ENCODE measurements at places on chromosomes 1 and 21.

GRCh38 chr1:174535207-174535606 is 87.4 kb downstream of the GPR52 start:
- DNase-seq, result no peak

- no peak for DNase-seq
These were observed 1596.9 kb downstream of the PLA2G4A start for GRCh38 chr1:188425687-188426086.

DNA sequence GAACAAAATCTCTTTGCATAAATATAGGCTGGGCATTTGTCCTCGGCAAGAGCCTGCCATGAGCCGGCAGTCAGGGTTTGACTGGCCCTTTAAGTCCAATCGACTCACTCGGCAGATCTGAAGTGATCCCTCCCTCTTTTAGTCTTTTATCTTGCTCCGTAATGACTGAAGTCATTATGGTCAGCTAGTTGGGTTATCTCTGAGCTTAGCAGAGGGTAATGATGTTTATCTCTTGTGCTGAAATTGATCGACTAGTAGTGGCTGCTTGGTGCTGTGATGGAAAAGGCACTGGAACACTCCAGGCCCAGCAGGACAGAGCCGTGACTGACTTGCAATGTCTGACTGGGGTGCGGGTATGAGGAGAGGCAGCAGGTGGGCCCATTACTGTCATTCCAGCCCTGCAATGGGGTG is 468 bp upstream of the ABCA4 start:
- DNase-seq, result no peak

GRCh38 chr1:68269637-68270430 is 37.5 kb upstream of the WLS start:
- DNase-seq, result no peak

DNA sequence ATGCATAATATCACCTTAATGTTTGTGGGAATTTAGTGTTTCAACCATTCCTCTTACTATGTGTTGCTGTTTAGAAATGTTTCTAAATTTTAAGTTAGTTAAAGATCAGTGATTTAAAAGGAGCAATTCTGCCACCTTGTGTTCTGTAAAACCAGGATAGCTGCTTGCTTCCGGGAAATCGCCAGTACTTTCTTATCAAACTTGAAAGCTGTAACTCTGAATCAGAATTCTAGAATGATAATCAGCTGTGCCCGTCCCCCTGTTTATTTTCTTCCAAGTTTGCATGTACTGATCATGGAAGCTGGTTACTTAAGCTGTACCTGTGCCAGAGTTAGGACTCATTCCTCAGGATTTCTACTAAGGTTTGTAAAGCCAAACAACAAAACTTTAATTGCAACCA is 656.4 kb downstream of the LTN1 start:
- no peak for DNase-seq

GRCh38 chr1:934991-935750 is 11.4 kb downstream of the SAMD11 start:
- no peak for DNase-seq

- DNase-seq, result no peak
These were observed 86.4 kb downstream of the BCAR3 start for GRCh38 chr1:93595266-93595665.

DNA sequence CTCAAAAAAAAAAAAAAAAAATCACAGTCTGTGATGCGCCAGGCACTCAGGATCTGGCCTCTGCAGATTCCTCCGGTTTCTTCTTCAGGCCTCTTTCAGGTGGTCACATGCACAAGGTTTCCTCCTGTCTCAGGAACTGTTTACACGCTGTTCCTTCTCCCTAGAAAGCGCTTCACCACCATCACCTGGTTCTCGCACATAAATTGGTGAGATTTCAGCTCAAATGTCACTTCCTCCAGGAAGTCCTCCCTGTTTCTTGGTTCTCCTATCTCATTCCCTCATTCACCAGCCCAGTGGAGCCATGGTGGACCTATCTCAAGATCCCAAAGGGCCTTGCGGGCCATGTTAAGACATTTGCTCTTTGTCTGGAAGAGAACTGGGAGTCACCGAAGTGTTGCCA is 26.7 kb downstream of the HMGN2 start:
- no peak for DNase-seq

- DNase-seq, result no peak
These were observed 28.9 kb downstream of the PLPPR5 start for GRCh38 chr1:98975810-98976209.

- DNase-seq, result no peak
These were observed 7.1 kb downstream of the BLACAT1 start for GRCh38 chr1:205448540-205449253.

DNA sequence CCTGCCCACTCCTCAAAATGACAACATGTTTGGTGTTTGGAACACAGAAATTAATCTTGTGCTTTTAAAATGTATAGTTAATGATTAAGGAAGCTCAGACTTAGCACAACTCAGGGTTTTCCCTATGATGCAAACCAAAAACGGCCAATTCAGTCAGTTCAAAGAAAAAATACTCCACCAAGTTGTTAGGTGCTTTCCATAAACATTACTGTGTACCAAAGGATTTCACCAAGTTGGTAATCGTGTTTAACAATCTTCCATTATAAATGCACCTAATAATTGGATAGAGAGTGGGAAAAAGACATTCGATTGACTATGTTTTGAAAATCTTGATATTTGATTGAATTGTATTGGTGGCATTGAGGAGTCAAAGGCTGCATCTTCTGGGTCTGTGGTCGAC is 33.3 kb upstream of the DUSP10 start:
- DNase-seq, result no peak

- no peak for DNase-seq
These were observed 821 bp upstream of the KHDRBS1 start for GRCh38 chr1:32012709-32013385.

DNA sequence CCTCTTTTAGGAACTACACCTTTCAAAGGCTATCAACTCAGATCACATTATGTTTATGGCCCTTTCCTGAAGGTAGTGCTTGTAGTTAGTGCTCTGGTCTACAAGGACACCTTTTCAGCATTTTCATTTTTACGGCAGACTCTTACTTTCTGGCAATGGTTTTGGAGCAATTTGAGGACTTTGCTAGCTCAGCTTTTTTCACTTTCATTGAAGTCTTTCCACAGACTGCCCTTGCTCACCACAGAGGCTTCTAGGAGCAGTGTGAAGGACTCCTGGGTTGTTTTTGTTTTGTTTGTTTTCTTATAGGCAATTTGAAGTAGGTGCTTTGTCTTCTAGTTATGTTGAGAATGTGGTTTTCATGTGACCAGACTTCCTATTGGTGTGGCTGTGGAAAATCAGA is 43.1 kb downstream of the CD55 start:
- no peak for DNase-seq

DNA sequence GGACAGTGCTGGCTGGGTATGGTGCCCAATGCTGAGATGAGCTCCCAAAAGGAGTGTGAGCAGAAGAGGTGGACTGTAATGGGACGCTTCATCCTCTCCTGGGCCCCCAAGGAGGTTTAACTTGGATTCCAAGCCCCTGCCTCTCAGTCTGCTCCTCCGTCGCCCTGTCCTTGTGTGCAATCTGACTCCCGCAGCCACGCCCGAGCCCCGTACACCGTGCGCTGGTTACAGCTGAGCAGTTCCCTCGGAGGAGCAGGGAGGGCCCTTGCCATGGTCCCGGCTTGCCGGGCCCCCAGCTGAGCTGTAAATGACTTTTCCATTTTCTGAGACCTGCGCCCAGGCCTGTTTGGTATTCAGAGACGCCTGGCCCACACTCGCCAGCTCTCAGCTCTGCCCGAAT is 53.7 kb downstream of the PAX7 start:
- no peak for DNase-seq

DNA sequence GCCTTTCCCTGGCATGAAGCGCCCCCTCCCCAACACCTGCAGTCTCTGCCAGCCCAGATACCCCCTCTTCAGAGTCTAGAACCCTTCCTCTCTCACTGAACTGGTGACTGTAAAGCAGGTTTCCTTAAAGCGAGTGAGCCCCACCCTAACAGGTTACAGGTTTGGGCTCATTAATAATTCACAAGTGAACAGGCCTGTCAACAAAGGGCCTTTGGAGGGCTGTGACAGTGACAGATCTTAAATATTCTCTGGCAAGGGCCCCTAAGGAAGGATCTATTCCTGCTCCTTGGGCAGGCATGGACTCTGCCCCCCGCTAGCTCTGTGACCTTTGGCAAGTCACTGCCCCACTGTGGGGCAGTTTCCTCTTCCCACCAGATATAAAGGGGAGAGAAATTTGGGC is 5.6 kb upstream of the TTC39A start:
- DNase-seq, result no peak

DNA sequence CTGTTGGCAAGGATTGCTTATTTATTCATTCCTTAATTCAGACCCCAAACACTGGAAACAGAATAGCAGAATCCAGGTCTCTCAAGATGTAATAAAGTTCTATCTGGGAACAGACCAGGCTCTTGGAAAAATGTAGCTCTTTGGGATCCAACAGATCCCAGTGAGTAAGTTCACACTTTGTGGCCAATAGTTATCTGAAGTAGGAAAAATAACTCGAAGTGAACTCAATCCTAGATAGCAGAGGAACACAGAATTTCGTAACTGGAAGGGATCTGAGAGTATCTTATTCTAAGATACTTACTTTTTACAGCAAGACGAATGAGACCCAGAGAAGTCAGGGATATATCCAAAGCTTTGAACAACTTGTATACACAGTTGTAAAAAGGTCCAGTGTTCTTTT is 150.7 kb upstream of the CD34 start:
- DNase-seq, result no peak

DNA sequence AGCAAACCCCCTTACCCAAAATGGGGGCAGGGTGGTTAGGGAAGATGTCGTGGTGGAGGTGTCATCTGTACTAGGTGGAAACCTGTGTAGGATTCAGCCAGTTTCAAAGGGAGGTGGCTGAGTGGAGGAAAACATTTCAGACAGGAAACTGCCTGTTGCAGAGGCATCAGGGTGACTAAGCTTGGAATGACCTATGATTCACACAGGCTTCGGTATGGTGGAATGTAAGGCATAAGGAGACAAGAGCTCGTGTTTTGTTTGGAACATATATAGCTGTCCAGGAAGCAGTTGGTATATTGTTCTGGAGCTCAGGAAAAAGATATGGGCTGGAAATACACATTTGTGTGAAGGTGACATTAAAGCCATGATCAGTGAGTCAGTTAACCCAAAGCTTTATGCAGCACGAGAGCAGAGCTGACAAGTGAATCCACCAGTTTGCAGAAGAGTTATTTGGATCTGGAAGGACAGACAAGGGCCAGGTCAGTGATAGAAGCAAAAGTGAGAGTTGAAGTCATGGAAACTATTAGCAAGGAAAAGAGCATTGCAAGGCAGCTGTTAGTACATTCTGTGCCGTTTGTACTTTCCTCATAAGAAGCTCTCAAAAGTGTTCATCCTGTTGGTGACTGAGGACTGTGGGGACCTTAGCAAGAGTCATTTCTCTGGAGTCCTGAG is 12.2 kb downstream of the UTP25 start:
- no peak for DNase-seq

DNA sequence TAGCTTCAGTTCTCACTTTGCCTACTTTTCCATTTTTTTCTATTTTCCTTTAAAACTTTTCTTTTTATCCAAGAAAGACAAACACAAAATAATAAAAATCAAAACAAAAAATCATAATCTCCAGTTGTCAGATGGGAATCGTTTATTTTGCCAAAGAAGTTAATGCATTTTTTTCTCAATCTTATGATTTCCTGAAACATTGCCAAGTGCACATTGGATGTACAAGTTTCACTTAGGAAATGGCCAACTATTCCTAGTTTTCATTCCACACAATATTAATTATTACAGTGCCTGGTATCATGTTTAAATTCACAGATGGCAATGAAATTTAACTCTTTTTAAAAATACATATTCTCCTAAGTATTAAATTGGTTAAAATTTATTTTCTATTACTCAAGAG is 1050.5 kb downstream of the TTLL7 start:
- DNase-seq, result no peak

GRCh38 chr1:62175568-62176179 is 19.0 kb upstream of the L1TD1 start:
- peak; percentile 15 for DNase-seq

DNA sequence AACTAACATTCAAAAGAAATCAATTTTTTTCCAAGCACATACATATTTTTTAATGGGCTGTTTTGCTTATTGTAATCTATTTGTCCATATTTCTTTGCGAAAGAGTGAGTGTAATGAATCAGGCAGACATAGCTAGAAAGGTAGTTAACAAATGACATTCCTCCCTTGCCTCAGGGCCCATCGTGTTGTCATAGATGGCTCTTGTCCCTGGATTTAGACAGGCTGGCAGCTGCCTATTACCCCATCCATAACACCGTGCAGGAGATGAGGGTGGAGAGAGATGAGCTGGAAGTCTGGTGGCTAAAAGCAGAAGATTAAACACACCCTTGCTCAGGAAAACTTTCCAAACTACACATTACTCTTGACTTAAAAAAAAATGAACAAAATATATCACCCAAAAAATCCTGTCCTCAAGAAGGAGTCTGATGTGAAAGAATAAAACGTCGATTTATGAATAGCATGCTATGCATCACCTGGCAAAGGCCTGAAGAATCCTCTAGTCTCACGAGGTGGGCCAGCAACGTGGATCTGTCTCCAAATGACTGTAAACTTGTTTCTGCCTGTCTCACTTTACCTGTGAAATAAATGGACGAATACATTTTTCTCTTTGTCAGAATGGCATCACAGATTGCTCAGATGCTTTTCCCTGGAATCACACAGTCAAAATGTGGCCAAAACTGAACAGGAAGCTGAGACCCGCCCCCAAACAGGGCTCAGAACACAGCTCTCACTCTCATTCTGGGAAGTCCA is 55.7 kb downstream of the C21orf91 start:
- no peak for DNase-seq

DNA sequence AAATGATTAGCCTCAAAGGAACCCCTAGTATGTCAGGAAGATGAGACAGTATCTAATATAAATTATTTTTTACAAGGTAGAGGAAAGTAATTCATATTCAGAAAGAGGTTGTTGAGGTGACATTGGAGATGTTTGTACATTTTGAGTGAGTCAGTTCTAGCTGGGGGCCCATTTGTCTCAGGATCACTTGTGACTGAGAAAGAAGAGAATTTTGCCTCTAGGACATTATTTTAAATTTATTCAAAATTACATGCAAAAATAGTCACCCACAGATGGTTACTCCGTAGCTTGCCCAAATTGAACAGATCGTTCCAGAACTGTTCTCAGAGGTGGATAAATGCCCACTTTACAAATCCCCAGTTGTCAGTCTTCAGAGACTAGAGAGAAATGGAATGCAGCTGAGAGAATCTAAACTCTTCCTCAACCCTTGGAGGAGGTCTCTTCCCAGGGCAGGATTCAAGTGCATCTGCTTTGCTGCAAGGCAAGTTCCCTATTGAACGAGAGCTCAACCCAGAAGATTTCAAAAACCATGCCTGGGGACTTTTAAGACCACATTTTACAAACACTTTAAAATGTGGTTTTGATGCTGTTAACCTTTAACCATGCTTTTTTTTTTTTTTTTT is 987.8 kb upstream of the ADAMTS5 start:
- DNase-seq, result no peak
